ENCODE measurements at places on chromosomes 16 and 17.

GRCh38 chr17:32862940-32863339, 14.0 kb downstream of the MYO1D start:
- no peak for DNase-seq

- no peak for DNase-seq
These were observed 118.3 kb upstream of the EEF2KMT start for GRCh38 chr16:5215901-5216300.

GRCh38 chr16:50901062-50901461, 159.2 kb downstream of the CYLD start:
- DNase-seq = no peak

- DNase-seq = no peak
These were observed at the start of gene CRYM for GRCh38 chr16:21277927-21278706. TSS of gene CRYM (minus strand) at chr16:21278290. CDS start at chr16:21278251, 39 bp downstream.

DNA sequence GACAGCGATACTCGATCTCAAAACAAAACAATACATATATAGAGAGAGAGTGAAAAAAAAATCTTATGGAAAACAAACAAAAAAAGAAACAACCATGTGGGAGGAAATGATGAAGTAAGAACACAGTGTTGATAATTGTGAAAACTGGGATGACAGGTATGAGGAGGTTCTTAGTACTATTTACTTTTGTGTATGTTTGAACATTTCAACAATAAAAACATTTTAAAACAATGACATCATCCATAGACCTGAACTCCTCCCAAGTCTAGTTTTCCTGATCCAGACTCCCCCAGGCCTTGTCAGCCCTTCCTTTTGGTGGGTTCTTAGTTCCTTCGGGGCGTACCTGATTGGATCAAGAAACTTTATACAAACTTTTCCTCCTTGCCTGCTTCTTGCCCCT, 51.7 kb downstream of the CCDC42 start:
- no peak for DNase-seq

GRCh38 chr17:79859676-79860615, 20.7 kb upstream of the CBX4 start:
- no peak for DNase-seq

GRCh38 chr16:85878875-85879274, 20.1 kb upstream of the IRF8 start:
- no peak for DNase-seq

GRCh38 chr16:85882181-85882810, 16.7 kb upstream of the IRF8 start:
- no peak for DNase-seq

DNA sequence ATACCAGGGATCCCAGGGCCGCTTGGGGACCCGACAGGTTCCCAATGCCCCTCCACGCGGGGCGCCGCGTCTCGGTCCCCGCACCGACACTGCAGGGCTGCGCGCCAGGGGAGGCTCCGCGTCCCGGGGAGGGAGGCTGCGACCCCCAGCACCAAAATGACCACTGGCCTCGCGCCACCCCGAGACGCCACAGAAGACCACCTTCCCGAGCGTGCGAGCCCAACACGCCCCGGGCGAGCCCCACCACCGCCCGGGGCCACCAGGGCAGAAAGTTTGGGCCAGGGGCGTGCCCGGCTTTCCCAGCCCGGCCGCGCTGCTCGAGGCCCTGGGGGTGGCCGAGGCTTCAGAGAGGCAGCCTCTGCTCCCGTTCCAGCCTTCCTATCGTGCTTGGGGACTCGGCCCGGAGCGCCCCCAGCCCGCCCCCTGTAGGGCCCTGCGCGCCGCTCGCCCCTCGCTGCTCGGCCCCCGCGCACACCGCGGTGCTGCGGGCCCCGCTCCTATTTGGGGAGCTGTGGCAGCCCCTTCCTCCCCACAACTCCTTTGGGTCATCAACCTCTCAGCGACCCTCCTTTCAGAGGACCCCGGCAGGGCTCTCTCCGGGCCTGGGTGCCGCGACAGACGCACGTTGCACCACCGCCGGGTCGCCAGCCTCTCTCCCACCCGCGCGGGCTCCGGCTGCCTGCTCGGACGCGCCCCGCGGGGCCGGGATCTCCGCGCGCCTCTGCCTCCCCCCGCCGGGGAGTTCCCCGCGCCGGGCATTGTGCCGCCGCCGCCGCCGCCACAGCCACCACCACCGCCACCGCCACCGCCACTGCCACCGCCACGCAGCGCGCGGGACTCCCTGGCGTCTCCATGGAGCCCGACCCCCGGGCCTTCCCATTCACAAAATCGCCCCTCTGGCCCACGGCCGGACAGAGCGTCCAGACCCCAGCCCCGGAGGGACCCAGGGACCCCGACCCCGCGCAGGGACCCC, 892 bp downstream of the RBFOX3 start:
- DNase-seq = no peak

DNA sequence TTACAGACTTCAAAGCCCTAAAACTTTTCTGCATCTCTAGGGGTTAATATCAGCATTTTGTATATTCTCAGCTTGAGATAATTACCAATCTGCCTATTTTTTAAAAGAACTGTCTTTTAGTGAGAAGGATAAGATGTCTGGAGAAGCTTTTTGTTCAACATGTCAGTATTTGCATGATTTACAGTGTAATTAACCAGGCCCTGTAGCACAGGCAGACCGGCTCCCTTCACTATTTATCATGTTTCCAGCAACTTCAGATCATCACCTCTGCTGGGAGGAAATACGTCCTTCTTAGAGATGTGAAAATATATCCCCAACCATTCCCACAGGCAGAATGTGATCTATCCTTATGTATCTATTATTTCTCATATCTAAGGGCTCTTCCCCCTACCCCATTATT, 8.6 kb upstream of the DDX52 start:
- DNase-seq = no peak

DNA sequence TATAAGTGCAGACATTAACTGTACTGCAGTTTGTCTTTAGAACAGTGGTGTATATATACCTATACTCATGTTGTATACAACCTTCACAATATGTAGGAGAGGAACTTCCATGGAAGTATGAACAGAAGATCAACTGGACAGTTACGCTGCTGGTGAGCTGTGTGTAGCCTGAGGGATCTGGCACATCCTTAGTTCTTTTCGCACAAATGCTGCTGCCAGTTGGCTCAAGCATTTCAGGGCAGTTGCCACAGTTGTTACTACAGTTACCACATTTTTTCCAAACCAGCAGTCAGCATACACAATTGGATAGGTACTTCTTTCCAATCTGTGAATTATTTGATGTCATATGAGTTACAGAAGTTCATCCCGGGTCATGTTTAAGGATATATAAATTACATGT, 539.6 kb upstream of the HSBP1 start:
- no peak for DNase-seq

- DNase-seq = no peak
These were observed 81.6 kb upstream of the ZNF750 start for GRCh38 chr17:82921426-82921825.

DNA sequence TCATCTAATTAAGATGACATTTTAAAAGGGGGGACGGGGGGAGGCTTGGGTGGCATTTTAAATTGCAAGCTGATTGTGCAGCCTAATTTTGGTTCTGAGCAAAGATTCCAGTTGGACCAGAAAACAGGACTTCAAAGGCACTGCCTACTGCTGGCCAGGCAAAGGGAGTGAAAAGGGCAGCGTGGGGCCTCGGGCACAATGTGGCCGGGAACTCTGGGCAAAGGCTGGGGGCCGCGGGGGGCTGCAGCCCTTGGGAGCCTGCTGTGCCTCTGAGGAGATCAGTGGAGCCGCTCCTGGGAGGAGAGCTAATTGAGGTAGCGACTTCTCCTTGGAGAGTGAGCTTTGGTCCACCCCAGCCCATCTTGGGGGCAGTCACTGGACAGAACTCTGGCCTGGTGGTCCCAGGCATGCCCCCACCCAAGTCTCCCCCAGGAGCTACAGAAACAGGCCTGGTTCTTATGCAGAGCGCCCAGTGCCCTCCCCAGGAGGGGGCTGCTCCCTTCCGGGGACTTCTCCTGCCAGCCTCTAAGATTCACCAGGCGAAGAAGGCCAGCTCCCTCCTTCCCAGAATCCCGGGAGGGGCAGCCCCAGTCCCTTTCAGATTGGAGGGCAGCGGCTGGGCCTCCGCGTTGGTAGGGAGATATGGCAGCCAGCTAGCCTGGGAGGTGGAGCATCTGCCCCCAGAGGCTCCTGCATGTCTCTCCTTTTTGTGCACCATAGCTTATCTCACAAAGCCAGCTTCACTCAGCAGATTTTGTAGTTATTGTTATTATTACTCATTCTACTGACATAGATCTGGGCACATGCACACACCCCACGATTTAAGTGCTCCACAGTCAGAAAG, 115.6 kb downstream of the GNAO1 start:
- no peak for DNase-seq

GRCh38 chr17:19877364-19877945, 9.7 kb upstream of the ULK2 start:
- DNase-seq = no peak

DNA sequence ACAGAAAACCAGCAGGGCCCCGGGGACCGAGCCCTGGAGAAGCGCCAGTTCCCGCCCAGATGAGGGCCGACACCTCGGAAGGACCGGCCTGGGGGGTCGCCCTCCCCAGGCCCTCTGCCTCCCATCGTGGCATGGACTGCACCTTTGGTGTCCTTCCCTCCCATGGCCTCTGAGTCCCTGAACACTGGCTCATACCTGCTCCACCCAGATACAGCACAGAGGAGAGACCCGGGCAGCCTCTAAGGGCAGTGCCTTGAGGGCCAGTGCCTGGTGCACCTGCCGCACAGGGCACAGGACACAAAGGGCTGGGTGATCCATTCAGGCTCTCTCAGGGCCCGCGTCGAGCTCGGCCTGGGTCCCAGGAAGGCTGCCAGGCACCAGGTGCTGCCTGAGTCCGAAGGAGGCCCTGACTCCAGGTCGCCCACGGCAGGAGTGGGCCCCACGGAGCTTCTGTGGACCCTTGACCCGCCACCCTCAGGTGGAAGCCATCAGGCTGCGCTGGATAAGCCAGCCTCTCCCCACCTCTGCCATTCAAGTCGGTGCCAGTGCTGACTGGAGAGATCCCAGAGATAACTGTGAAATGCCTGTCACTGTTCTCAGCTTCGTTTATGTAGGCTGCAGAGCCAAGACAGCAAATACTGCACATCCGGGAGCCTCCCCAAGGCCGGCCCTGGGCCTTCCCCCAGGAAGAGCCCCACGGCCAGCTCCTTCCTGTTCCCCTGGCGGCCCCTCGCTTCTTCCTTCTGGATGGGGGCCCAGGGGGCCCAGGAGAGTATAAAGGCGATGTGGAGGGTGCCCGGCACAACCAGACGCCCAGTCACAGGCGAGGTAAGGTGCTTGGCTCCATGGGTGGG, at the start of gene ZG16B:
TSS of gene ZG16B (plus strand) at position 803 of the 854 bp plus-strand sequence. CDS start 139 bp downstream, outside the sequence.
- peak; percentile 62 for DNase-seq

DNA sequence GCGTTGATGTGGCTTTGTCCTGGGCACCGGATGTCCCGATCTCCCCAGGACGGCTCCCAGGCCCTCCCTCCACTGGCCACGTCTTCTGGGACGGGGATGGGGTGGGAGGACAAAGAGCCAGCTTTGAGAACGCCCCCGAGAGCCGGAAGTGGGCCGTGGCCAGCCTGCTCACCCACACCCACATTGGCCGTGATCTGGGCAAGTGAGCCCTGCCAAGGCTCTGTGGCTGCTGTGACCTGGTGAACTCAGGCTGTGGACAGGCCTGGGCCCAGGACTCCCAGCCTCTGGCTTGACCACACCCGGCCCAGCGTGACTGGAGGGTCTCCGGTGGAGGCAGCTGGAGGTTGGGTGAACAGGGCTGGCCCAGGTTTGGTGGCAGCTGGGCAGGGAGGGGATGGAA, 3.3 kb downstream of the CDH15 start:
- no peak for DNase-seq

DNA sequence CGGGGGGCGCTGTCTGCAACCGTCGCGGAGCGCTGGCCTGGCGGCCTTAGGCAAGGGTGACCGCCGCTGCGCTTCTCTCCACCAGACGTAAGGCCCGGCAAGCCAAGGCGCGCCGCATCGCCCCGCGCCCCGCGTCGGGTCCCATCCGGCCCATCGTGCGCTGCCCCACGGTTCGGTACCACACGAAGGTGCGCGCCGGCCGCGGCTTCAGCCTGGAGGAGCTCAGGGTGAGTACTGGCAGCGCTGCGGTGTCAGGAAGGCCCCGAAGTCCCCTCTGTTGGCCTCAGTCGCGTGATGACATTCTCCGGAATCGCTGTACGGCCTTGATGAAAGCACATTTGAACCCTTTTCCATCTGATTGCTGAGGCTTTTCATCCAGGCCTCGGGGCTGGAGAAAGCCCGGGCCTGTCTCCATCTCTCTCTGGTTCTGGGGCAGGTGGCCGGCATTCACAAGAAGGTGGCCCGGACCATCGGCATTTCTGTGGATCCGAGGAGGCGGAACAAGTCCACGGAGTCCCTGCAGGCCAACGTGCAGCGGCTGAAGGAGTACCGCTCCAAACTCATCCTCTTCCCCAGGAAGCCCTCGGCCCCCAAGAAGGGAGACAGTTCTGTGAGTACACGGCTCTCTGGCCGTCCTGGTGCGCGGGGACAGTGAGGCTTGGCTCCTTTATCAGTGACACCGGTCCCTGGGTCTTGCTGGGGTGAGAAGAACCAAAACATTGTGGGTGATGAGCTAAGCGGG, 831 bp downstream of the RPL13 start:
- DNase-seq = no peak

GRCh38 chr17:17681744-17682292, 560 bp downstream of the RAI1 start:
- peak; percentile 50 for DNase-seq

DNA sequence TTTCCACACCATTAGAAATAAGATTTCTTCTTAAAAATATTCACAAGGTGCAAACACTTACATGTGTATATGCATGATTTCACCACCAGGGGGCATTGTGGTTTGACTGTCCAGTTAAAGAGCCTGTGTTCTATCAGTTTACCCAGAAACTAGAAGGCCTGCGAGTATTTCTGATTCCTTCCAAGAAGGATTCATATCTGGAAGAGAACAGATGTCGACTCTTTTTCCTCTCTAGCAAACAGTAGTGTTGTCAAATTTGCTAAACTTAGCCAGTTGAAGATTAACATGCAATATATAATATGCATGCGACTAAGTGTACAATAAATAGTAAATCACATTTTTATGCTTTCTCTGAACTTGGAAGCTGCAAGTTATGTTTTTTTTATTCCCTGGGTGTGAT, 404.1 kb downstream of the WWOX start:
- DNase-seq = peak; percentile 59

GRCh38 chr16:74667255-74667700, 601 bp upstream of the RFWD3 start:
- DNase-seq = peak; percentile 41

- DNase-seq = no peak
These were observed 124.7 kb downstream of the SNX11 start for GRCh38 chr17:48231995-48232959.

Data from CMK (cell line).